ENCODE measurements at places on chromosomes 6 and 20.

DNA sequence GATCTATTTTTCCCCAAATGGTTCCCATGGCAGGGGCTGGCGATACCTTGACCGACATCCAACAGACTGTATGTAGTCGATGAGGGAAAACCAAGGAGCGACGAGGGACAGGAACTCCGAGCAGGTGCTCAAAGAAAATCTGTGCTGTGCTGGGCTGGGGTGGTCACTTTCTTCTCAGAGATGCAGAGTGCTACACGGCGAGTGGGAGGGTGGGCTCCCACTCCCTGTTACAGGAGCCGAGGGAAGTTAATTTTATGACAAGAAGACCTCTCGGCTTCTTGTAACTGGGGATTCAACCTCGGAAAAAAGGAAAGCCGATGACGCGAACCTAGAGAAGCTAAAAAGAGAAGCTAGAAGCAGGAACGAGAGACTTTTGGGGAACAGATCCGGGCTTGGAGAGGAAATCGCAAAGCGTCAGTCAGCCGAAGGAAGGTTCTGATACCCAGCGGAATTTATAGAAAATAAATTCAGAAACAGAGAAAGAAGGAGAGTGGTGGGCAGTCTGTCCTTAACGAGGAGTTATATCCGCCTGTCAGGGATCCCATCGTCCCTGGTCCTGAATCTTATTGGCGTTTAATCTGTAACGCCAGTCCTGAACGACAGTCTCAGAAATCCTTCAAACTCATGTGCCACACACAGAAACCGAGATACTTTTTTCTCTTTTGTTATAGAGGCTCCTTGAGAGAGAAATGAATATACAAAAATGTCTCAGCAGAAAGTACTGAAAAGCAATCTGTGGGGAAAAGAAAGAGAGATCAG, 84.6 kb upstream of the ZNF322 start:
- no peak for DNase-seq

- peak; percentile 82 for DNase-seq
Measured at GRCh38 chr6:146856296-146856695, 257.5 kb downstream of the ADGB start.

- no peak for DNase-seq
Measured at GRCh38 chr6:161054876-161055275, 63.3 kb downstream of the MAP3K4 start.

- no peak for DNase-seq
Measured at GRCh38 chr20:42598581-42598980, 591.1 kb downstream of the PTPRT start.

GRCh38 chr6:85712346-85712745, 69.7 kb upstream of the SYNCRIP start:
- DNase-seq = no peak

GRCh38 chr20:41226426-41226825, 89.1 kb downstream of the PLCG1 start:
- no peak for DNase-seq

GRCh38 chr6:11675601-11676000, 103.0 kb downstream of the ADTRP start:
- no peak for DNase-seq

DNA sequence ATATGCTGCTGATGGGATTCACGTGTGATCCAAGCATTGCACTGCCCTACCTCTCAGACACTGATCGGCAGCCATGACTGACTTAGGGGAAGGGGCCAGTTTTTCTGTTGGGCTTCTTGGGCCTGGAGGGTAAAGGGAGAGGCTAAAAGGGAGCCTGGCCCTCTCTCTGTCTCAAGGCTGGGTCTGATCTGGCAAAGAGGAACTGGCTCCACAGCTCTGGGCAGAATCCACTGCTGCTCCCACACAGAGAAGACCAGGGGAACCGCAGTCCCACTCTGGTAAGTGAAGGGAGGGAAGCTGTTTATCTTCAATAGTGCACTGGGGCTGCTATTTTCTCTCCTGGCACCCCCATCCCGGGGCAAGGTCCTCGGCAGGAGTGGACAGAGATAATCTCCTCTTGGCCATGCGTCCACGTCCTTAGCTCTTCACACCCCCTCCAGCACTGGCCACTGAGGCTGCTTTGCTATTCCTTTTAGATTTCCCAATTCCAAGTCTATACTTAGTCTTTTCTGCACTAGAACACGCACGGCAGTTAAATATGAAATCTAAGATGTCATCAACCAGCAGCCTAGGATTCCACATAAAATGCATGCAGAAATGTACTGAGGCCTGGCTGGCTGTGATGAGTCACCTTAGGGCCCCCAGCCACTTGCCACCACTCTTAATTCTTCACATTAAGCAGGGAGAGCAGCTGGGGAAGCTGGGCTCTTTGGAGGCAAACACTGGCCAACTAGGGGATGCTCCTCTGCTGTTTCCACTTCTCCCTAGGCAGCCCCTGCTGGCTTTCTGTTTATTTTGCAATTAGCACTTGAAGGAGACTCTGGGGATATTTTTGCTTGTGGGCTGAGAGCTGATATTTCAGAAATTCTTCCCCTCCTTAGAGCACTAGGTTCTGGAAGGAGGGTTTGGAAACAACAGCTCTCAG, 87.8 kb upstream of the ARMC2 start:
- no peak for DNase-seq

GRCh38 chr6:110575925-110576463, 99.6 kb upstream of the SLC22A16 start:
- no peak for DNase-seq

DNA sequence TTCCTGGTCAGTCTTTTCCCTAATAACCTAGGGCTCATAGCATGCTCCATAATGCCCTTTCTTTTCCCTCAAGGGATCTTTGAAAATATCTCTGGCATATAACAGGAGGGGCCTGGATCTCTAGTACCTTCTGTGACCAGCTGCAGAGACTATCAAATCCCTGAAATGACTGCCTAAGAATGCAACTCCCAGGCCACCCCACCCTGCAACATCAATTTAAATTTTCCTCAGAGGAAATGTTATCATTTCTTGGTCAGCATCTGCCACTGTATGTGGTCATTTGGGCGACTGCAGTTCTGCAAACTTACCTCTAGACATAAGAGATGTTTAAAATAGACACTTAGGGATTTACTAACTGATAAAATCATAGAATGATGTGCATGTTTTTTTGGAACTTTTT, 200.2 kb downstream of the KCNQ5 start:
- DNase-seq = no peak

DNA sequence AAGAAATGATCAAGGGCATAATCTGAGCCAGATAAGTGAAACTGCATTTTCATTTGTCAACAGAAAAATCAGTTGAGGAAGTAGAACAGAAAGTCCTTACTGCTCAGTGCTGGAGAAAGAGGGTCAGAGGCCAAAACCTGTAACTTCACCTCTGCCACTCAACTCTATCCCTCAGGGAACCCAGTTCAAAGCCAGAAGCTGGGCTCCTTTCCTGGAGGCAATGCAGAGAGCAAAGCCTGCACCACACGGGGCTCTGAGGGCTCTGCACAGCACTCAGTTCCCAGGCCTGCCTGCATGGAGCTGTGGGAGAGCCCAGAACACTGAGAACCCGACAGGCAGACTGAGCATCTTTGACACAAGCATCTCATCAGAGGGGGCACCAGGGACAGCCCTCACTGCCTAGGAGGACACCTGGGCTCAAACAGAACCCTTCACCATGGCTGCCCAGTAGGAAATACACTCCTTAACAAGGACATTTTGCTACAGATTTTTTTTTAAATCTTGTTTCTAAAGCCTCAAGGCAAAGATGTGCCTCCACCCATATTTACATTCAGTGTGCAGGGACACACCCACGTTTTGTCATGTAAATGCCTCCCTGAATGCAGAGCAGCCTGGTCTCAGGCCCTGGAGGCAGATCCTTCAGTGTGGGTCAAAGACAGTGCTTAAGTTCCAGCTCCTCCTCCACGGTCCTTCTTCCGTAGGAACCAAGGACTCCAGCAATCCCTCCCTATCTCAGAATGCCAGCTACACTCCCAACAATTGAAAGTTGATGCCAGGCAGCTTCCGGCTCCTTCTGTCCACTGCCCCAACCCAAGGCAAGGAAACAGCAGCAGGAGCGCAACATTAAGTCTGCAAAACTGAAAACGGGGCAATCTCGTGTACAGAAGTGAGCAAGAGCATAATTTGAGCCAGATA, 6.6 kb downstream of the RNASET2 start:
- peak; percentile 33 for DNase-seq

DNA sequence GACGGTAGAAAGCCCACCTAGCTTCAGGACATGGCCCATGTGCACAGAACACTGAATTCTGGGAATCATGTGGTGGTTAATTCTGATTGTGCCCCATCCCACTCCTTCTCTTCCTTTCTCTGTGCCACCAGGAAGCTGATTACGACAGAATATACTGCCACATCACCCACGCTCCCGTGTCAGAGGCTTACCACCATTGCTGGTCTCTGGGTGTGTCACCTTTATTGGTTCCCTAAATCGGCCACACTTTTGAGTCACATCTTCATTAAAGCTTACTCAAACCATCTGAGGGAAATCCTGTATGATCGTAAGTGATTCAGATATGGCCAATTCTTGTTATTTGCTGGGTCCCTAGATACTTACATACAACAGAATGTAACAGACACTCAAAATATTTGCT, 3.1 kb downstream of the TRMT6 start:
- DNase-seq = peak; percentile 81

DNA sequence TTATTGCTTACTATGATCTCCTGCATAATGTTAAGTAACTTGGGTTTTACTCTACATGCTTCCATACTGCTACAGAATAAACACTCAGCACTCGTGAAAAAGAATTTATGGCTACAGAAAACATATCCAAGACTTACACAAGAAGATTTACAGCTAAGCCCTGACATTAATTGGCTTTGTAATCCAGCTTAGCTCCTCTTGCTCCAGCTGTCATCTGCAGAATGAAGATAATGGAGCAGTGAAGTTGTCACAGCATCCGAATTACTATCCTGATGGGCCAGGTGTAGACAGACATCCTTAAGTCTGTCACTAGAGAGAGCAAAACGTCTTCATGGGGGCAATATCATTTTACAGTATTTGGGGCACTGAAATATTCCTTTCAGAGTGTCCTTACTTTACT, 155.3 kb downstream of the PRKN start:
- no peak for DNase-seq

DNA sequence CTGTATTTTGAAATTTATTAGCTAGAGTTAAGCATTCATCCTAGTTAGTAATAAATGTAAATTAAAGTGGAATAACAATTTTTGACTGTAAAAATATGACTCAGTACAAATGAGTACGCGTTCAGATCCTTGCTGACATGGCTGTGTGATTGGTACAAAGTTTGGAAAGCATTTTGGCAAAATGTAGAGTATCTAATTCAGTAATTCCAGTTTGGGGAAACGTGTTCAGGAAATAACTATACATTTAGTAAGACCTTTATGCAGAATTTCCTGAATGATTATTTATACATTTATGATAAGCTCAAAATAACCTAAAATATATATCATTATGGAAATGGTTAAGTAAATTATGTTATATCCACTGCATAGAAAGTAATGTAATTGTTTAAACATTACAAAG, 8.0 kb downstream of the VTA1 start:
- DNase-seq = no peak

DNA sequence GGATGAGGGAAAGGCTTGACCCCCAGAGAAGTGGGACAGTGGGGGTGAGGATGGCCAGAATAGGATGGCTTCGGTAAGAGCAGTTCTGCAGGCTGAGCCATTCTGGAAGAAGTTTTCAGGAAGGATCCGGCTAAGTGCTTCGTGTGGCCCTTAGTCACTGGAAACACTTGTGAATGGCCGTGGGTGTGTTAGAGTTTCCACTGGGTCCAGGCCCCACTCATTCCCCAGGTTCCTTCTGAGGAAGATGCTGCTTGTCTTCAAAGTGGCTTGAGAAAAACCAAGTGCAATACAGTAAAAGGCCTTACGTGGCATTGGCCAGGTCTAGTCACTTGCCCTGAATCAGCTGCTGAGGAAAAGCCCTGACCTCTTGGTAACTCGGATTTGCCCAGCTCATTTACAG, 27.9 kb downstream of the MANBAL start:
- DNase-seq = no peak

- no peak for DNase-seq
Measured at GRCh38 chr6:29501106-29501505, 13.3 kb upstream of the MAS1L start.

GRCh38 chr6:159461266-159461665, 231.8 kb downstream of the SOD2 start:
- DNase-seq = no peak

DNA sequence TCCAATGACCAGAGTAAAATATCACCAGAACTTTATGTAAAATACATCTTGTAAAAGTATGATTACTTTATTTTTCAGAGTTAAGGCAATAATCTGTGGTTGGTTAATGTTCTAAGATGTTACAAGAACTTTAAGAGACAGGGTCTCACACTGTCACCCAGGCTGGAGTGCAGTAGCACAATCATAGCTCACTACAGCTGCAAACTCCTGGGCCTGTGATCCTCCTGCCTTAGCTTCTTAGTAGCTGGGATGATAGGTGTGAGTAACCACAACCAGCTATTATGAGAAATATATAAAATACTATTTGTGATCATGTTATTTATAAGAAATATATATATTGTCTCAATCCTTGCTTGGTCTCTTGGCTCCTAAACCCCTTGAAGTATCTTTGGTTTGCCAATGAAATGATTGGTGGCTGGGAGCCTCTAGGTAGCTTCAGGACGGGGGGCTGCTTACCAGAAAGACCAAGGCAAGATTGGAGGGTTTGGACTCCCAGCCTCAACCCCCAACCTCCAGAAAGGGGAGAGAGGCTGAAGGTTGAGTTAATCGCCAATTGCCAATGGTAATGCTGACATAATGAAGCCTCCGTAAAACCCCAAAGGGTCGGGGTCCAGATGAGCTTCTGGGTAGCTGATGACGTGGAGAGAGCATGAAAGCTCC, 15.4 kb downstream of the SOD2 start:
- DNase-seq = no peak

DNA sequence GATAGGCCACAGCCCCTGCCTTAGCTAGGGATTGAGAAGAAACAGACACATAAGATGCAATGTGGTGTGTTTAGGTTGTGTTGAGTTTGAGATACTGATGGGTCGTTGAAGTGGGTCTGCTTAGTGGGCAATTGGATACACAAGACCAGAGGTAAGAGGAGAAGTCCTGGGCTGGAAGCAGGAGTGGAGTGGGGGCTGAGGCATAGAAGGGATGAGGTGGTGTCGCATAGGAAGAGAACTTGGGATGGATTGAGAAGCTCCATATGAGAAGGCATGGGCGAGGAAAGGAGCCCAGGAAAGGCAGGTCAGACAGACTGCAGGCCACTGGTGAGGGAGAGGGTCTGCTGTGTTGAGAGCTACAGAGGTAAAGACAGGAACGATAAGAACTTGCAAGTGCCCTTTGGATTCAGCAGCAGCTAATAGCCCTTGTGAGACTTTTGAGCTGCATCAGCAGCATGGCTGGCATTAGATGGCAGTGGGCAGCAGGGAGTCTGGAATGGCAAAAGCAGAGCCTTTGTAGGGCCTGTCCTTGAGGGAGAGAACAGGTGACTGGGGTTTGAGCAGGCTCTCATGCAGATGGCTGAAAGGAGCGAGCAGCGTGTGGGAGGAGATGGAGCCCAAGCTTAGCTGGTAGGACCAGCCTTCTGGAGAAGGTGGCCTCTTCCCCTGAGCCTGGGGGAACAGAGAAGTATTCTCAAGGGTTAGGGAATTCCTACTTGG, 33.2 kb downstream of the PLCG1 start:
- DNase-seq = no peak
